ENCODE measurements at places on chromosomes 1 and 21.

GRCh38 chr21:29018540-29018939 lies 609 bp downstream of the RWDD2B start:
- DNase-seq, result no peak

GRCh38 chr1:155996166-155996565 lies 17.8 kb upstream of the ARHGEF2 start:
- DNase-seq, result no peak

GRCh38 chr1:221451741-221452140 lies 290.1 kb downstream of the DUSP10 start:
- DNase-seq, result no peak

DNA sequence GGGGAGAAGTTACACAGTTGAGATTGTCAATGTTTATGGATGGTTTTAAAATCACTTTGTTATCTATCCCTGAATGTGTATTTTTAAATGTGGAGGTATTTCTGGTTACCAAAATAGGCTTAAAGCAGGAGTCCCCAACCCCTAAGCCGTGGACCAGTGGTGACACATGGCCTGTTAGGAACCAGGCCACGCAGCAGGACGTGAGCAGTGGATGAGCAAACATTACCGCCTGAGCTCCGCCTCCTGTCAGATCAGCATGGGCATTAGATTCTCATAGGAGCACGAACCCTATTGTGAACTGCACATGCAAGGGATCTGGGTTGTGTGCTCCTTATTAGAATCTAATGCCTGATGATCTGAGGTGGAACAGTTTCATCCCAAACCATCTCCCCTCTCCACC lies 151.6 kb downstream of the GALNT2 start:
- no peak for DNase-seq

- DNase-seq, result peak; percentile 77
Observed at GRCh38 chr1:145960468-145961108, 2.8 kb upstream of the LIX1L start.
